ENCODE measurements at places on chromosomes 4 and X. TPM values are rescaled to one million over a fixed set of nuclear protein-coding genes. Genes with fewer than 3 reads are reported as not detected.
A peak's percentile ranks its signal among the peaks of the same experiment; 100 is the strongest.

Gene MAGEA4
- not detected for total RNA-seq

Gene SPANXC
- total RNA-seq, result not detected

Gene TCEAL6
- not detected for total RNA-seq

Gene VCX
- total RNA-seq, result not detected

Gene SPON2
- 8.8 TPM for total RNA-seq

Gene HSPA4L
- 9.7 TPM for total RNA-seq

Gene SEC31A
- 295 TPM for total RNA-seq

Gene CENPVL1
- total RNA-seq, result 0.85 TPM

Gene PLAC8
- 60.9 TPM for total RNA-seq

- H3K27ac ChIP-seq, result no peak overlapping the region
- DNase-seq, result no peak
- H3K4me1 ChIP-seq, result peaks cover 3% of the 10 kb centered on the region
Measured at GRCh38 chrX:17247144-17247543, 127.9 kb upstream of the NHS start.

DNA sequence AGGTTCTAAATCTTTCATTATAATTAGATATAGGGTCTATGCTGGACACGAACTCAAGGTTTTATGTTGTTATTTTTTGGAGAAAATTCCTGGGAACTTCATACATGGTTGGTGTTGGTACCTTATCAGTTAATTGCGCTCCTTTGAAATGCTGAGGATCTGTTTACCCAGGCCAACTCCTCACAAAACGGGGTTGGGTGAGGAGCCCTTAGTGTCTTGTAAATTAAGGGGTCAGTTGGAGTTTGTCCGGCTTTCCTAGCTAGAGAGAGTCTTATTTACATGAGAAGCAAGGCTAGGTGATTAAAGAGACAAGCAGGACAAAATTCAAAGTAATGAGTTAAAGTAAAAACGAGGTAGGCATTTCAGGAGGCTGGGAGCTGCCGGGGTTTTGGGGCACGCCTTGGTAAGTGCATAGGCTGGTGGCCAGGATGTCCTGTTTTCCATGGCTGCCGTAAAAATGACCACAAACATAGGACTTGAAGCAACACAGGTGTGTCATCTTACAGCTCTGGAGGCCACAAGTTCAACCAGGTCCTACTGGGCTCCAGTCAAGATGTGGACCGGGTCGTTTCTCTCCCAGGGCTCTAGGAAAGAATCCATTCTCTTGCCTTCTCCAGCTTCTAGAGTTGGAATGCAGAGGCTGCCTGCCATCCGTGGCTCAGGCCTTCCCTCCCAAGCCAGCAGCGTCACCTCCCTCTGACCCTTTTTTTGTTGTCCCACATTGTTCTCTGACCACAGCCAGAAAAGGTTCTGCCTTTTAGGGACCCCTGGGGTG lies 19.8 kb downstream of the PSAPL1 start:
- H3K27me3 ChIP-seq, result no peaks in the 10 kb centered on the region
- DNase-seq, result no peak
- no peaks in the 10 kb centered on the region for H3K36me3 ChIP-seq

- DNase-seq, result no peak
- no peak overlapping the region for H3K4me3 ChIP-seq
- no peaks in the 10 kb centered on the region for H3K4me1 ChIP-seq
- no peak overlapping the region for H3K27ac ChIP-seq
- H3K27me3 ChIP-seq, result no peaks in the 10 kb centered on the region
- no peaks in the 10 kb centered on the region for H3K36me3 ChIP-seq
Measured at GRCh38 chrX:53716328-53717088, 30.0 kb upstream of the HUWE1 start.

DNA sequence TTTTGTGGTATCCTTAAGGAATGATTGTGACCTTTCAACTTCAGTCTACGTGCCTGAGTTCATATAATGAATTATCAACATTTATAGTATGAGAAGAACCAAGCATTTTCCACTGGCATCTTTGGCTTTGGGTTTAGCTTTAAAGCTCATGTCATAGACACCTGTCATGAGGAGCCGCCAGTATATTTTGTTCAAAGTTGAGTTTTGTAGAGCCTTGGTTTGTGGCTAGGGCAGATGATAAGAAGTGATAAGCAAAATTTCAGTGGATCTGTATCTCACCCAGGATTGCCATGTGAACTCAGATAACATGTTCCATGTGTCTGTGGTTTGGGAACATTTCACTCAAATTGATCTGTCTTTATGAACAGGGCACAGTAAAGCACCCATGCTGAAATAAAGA lies 873.2 kb downstream of the STPG2 start:
- H3K4me1 ChIP-seq, result no peaks in the 10 kb centered on the region
- no peak for DNase-seq
- H3K27ac ChIP-seq, result no peak overlapping the region
- peaks cover 15% of the 10 kb centered on the region for H3K27me3 ChIP-seq

DNA sequence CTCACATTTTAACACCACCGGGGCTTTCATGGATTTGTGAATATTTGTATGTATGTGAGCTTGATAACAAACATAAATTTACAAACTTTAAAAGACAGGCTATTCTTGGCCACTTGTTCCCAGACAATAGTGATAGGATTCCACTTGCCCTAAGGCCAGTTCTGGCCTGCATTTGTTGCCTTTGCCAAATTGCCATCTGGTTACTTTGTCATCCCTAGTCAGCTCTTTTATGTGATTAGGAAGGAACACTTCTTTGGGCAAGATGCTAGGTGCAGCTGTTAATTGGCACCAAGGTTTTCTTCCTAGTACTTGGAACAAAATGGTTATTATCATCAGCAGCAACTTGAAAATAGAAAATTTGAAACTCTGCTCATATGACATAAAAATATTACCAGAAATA lies 63.3 kb downstream of the CCSER1 start:
- peaks cover 9% of the 10 kb centered on the region for H3K4me1 ChIP-seq
- no peaks in the 10 kb centered on the region for H3K36me3 ChIP-seq
- no peak overlapping the region for H3K27ac ChIP-seq
- DNase-seq, result no peak

- no peaks in the 10 kb centered on the region for H3K4me1 ChIP-seq
- DNase-seq, result no peak
- no peaks in the 10 kb centered on the region for H3K27me3 ChIP-seq
- H3K4me3 ChIP-seq, result no peak overlapping the region
- no peak overlapping the region for H3K27ac ChIP-seq
Measured at GRCh38 chr4:126123611-126124325, 809.0 kb downstream of the FAT4 start.

DNA sequence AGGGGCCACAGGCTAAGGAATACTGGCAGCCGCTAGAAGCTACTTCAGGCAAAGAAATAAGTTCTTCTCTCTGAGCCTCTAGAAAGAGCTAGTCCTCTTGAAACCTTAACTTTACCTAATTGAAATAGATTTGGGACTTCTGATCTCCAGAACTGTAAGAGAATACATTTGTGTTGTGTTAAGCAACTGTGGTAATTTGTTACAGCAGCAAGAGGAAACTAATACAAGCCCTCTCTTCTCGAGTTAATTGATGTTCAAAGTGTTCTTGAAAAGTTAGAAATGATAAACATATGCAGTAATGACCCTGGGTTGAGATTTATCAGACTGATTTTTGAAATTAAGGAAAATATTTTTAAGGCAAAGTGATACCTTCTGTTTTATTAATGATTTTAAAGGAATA lies 172.8 kb downstream of the ANTXR2 start:
- H3K4me1 ChIP-seq, result no peaks in the 10 kb centered on the region
- DNase-seq, result no peak
- no peaks in the 10 kb centered on the region for H3K36me3 ChIP-seq

- H3K27ac ChIP-seq, result peak overlapping the region; percentile 69
- H3K36me3 ChIP-seq, result peaks cover 20% of the 10 kb centered on the region
- H3K27me3 ChIP-seq, result peaks cover 87% of the 10 kb centered on the region
- no peak for DNase-seq
- peaks cover 34% of the 10 kb centered on the region for H3K4me1 ChIP-seq
- H3K4me3 ChIP-seq, result peak overlapping the region; percentile 98
Measured at GRCh38 chr4:4862071-4862551, 2.6 kb downstream of the MSX1 start.

DNA sequence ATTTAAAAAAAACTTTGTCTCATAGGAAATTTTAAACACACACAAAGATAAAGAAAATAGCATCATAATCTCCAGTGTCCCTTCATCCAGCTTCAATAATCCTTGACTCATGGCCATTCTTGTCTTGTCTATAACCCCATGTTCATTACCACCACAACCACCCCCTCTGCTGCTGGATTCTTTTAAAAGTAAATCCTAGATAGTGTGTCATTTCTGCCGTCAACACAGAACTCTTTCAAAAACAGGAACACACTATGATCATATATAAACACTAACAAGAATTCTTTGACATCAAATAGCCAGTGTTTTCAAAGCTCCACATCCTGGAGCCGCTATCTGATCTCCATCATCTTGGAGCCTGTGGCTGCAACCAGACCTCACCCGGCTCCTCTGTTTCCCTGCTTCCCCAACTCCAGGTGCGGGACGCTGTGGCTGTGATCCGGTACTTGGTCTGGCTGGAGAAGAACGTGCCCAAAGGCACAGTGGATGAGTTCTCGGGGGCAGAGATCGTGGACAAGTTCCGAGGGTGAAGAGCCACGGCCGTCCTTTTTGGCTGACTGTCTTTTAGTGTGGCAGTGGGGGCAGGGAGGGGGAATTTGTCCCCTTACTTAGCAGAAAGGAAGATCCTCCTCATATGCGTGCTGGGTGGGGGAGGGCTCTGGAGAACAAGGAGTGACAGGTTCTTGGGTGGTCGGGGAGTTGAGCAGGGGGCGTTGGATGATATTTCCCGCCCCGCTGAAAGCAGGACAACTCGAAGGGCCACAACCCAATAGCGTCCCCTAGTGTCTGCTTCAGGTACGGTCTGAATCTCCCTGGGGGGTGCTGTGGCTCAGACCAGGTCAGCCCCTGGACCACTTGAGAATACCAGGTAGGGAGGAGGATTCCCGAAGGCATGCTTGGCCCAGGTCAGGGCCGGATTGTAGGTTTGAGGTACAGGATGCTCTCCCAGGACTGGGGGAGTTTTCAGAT lies 15.6 kb downstream of the XPNPEP2 start:
- H3K36me3 ChIP-seq, result no peaks in the 10 kb centered on the region
- no peak overlapping the region for H3K4me3 ChIP-seq
- H3K27ac ChIP-seq, result no peak overlapping the region
- DNase-seq, result no peak
- no peaks in the 10 kb centered on the region for H3K27me3 ChIP-seq
- H3K4me1 ChIP-seq, result no peaks in the 10 kb centered on the region

DNA sequence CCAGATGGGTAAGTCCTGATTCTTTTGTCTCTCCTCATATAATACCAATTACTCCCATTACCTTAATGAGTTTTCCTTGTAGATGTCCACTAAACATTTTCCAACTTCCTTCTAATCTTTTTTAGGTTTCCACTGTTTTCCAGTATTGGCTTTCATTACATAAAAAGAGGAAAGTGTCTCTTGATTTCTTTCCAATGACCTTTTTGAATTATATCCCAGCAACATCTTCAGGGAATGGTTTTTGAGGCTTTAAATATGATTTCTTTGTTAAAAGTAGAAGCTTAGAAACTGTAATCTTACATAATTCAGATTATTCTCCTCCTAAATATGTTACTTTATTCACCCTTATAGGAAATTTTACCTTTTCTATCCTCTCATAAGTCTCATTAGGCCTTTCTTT lies 135.0 kb downstream of the AWAT2 start:
- H3K4me3 ChIP-seq, result no peak overlapping the region
- H3K27me3 ChIP-seq, result no peaks in the 10 kb centered on the region
- DNase-seq, result no peak
- no peak overlapping the region for H3K27ac ChIP-seq
- no peaks in the 10 kb centered on the region for H3K4me1 ChIP-seq
- no peaks in the 10 kb centered on the region for H3K36me3 ChIP-seq

DNA sequence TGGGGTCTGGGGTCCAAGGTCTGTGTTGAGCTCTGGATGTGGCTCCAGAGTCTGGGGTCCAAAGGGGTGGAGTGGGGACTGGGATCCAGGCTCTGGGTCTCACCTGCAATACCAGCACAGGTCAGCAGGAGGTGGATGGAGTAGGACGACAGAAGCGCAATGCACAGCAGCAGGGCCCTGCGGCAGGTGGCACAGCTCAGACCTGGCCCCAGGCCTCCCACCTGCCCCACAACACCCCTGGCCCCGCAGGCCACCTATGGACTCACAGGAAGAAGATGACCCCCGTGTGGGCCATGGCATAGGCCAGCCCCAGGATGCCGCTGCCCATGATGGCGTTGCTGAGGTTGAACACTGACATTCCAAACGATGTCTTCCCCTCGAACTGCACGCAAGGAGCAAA lies 3.4 kb downstream of the SLC38A5 start:
- H3K4me3 ChIP-seq, result no peak overlapping the region
- H3K4me1 ChIP-seq, result peaks cover 5% of the 10 kb centered on the region
- H3K27me3 ChIP-seq, result peaks cover 16% of the 10 kb centered on the region
- H3K27ac ChIP-seq, result no peak overlapping the region

DNA sequence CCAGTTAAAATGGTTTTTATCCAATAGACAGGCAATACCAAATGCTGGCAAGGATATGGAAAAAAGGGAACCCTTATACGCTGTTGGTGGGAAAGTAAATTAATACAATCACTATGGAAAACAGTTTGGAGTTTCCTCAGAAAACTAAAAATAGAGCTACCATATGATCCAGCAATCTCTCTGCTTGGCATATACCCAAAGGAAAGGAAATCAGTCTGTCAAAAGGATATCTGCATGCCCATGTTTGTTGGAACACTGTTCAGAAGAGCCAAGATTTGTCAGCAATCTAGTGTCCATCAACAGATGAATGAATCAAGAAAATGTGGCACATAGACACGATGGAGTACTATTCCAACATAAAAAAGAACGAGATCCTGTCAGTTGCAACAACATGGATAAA lies 91.0 kb upstream of the SH3RF1 start:
- no peak overlapping the region for H3K27ac ChIP-seq
- no peaks in the 10 kb centered on the region for H3K27me3 ChIP-seq

GRCh38 chrX:1649621-1650020 lies 34.8 kb downstream of the ASMT start:
- H3K4me1 ChIP-seq, result no peaks in the 10 kb centered on the region
- H3K27me3 ChIP-seq, result peaks cover 3% of the 10 kb centered on the region
- peak overlapping the region; percentile 45 for H3K4me3 ChIP-seq
- H3K27ac ChIP-seq, result no peak overlapping the region

DNA sequence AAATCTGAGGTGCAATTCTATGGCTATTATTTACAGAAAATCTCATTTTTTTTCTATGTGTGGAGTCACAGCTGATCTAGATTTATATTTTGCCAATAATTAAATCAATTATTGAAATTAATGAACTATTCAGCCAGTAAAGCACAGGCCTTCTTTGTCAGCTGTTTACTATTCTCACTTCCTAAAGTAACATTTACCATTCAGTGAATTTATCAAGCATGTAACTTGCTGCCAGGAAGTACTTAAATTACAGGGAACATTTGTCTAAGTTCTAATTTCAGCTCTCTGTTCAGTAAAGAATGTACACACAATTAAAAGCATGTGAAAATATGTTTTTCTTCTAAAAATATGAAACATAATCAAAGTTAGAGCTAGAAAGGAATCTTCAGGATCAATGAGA lies 79.3 kb downstream of the DTHD1 start:
- no peaks in the 10 kb centered on the region for H3K36me3 ChIP-seq
- no peak overlapping the region for H3K4me3 ChIP-seq
- no peaks in the 10 kb centered on the region for H3K27me3 ChIP-seq
- no peak for DNase-seq
- H3K27ac ChIP-seq, result no peak overlapping the region

- H3K36me3 ChIP-seq, result peaks cover 16% of the 10 kb centered on the region
- H3K4me3 ChIP-seq, result no peak overlapping the region
- no peak overlapping the region for H3K27ac ChIP-seq
- no peaks in the 10 kb centered on the region for H3K27me3 ChIP-seq
Measured at GRCh38 chr4:83046693-83047473, 11.9 kb downstream of the COPS4 start.
